ENCODE measurements at places on chromosomes 13 and 19.
A peak's percentile ranks its signal among the peaks of the same experiment; 100 is the strongest.

DNA sequence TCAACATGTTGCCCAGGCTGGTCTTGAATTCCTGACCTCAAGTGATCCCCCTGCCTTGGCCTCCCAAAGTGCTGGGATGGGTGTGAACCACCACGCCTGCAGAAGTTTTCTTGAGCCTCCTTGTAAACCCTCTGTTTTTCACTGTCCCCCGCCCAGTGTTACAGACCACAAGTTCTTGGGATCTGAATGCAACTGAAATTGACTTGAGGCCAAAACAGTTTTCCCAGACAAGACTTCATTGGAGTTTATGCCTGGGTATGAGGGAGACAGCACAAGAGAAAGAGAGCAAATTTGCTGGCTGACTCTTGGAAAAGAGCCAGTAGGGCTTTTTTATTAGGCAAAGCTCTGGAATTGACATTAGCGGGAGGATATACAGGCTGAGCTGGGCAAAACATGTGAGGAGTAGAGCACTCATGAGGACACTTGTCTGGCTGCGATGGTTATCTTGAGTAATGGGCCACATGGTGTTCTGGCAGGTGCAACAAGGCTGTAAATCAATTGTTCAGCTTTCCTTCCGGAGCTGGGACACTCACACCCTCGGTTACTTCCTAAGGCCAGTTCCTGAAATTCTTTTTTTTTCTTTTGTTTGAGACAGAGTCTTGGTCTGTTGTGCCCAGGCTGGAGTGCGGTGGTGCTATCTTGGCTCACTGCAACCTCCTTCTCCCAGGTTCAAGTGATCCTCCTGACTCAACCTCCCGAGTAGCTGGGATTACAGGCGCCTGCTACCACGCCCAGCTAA is 12.7 kb upstream of the HNRNPL start:
- no peak for DNase-seq

DNA sequence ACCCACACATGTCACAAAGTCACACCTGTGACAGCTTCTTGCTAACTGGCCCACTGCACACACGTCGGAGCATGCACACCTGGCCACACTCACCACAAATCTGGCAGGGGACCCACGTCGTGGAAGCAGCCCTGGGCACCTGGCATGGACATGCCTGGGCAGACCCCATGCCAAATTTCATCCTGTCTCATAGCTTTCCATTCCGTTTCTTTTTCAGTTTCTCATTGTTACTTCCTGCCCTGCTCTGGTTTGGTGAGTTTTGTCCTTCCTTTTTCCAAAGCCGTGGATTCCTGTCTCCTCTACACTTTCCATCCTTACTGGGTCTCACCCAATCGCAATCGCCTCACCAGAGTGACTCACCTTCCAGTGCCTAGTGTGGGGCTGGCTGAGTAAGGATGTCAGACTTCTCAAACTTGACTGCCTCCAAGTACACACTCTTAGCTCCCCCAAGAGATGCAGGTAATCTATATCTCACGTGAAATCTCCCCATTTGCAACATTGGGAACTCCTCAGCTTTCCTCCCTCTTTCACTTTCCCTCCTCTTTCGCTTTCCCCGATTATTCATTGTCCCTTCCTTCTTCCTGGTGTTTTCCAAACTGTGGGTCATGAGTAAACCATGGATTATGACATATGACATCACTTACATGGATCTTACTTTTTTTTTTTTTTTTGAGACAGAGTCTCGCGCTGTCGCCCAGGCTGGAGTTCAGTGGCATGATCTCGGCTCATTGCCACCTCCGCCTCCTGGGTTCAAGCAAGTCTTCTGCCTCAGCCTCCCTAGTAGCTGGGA is 1.6 kb upstream of the BBC3 start:
- peak; percentile 67 for DNase-seq

GRCh38 chr19:54947381-54947780 is at the start of gene NLRP7:
TSS of gene NLRP7 (minus strand) at chr19:54947530.
- DNase-seq, result no peak

GRCh38 chr19:34265221-34265650 is 10.9 kb downstream of the GARRE1 start:
- DNase-seq, result no peak

GRCh38 chr13:29355029-29355428 is 240.5 kb downstream of the SLC7A1 start:
- DNase-seq, result no peak

- DNase-seq, result no peak
Measured at GRCh38 chr19:17522988-17523872, 11.8 kb downstream of the PGLS start.

DNA sequence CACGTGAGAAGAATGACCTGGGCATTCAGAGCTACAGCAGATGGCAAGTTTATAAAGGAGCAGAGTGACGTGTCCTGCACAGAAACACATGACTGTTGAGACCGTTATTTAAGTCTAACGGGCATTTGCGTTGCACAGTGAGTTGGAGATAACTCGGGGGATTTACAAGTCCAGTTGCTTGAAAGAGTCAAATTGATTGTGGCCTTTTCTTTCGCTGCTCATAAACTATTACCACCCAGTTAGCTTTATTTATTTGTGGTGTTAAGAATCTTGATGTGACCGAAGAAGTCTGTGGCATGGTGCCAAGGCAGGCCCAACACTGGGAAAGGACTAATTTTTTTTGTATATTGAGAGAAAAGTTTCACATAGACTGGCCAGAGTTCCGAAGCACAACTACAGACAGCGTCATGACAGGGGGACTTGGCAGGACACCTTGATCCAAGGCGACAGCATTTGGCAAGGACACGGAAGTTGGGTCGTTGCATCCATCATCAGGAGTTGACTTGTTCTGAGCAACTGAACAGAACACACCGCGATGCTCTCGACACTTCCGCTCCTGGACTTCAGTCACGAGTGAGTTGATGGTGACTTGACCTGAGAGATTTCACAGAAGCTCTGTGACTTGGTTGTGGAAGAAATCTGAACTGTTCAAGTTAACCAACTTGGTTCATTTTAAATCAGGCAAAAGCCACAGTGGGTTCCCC is 11.9 kb upstream of the PTOV1 start:
- DNase-seq, result no peak

- DNase-seq, result no peak
Measured at GRCh38 chr19:1412995-1413800, 5.8 kb downstream of the DAZAP1 start.

GRCh38 chr13:110921695-110922094 is 6.8 kb upstream of the ANKRD10 start:
- DNase-seq, result no peak

DNA sequence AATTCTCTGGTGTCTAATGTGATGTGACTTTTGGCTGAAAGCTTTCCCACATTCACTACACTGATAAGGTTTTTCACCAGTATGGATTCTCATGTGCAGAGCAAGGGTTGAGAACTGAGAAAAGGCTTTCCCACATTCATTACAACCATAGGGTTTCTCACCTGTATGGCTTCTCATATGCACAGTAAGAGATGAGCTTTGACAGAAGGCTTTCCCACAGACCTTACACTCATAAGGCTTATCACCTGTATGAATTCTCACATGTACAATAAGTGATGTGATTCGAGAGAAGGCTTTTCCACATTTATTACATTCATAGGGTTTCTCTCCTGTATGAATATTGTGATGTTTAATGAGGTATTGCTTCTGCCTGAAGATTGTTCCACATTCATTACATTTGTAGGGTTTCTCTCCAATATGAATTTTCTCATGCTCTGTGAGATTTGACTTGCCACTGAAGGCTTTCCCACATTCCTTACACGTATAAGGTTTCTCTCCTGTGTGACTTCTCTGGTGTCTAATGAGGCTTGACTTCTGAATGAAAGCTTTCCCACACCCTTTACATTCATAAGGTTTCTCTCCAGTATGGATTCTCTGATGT is 14.0 kb downstream of the ZNF260 start:
- DNase-seq, result no peak

DNA sequence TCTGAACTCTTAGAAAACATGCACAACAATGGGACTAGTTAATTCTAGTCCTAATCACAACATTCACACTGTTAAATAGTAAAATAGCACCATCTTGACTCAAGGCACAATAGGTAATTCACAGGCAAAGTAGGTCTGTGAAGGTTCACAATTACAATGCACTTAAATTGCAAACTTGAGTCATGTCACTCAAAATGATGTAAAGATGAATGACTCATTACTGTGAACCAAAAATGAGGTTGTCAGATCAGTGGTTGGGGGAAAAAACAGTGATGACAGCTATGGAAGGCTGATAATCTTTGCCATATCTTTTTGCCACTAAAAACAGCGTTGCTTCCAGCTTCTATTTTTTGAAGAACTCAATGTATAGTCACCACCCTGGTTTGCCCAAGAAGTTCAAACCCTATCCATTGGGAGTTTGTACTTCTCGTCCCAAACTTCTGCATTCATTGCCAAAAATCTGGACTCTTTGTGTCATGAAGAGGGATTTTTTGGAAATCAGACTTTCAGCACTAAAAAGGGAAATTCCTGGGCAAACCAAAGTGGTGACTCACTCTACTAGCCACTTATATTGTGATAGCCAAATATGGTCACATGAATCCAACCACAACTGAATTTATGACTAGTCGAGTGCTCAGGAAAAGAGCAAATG is 200.9 kb upstream of the TMTC4 start:
- peak; percentile 35 for DNase-seq

- DNase-seq, result no peak
Measured at GRCh38 chr13:38647312-38647711, 39.6 kb upstream of the FREM2 start.

GRCh38 chr13:37753776-37754175 is 115.8 kb downstream of the TRPC4 start:
- no peak for DNase-seq

GRCh38 chr19:3055741-3056416 is 6.4 kb downstream of the TLE5 start:
- DNase-seq, result peak; percentile 87

DNA sequence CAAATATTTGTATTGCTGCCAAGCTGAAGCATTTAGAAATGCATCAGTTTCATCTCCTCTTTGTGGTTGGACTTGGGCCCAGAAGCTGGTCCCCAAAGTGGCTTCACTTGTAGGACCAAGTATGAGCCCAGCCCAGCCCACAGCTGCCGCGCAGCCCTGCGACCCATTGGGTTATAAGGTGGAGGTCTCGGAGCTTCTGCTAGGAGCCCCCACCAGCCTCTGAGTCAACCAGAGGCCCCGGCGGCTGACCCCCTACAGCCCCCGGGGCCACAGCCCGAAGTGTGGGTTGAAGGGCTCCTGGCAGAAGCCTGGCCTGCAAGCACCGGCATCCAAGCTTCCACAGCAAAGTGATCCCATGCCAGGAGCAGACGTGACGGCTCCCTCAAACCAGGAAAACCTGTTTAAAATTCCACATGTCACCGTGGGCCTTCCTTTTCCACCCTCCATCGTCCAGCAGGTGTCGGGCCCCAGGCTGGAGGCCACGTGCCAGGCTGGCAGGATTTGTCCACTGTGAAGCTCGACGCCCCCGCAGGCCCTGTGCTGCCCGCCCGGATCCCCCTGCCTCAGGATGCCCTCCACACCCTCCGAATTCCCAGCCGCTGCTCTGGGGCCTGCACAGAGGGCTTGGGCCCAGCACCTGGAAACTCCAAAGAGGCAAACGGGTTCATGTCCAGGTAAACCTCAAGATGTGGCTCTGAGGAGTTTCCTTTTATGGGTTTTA is 54.7 kb downstream of the C13orf46 start:
- DNase-seq, result no peak

DNA sequence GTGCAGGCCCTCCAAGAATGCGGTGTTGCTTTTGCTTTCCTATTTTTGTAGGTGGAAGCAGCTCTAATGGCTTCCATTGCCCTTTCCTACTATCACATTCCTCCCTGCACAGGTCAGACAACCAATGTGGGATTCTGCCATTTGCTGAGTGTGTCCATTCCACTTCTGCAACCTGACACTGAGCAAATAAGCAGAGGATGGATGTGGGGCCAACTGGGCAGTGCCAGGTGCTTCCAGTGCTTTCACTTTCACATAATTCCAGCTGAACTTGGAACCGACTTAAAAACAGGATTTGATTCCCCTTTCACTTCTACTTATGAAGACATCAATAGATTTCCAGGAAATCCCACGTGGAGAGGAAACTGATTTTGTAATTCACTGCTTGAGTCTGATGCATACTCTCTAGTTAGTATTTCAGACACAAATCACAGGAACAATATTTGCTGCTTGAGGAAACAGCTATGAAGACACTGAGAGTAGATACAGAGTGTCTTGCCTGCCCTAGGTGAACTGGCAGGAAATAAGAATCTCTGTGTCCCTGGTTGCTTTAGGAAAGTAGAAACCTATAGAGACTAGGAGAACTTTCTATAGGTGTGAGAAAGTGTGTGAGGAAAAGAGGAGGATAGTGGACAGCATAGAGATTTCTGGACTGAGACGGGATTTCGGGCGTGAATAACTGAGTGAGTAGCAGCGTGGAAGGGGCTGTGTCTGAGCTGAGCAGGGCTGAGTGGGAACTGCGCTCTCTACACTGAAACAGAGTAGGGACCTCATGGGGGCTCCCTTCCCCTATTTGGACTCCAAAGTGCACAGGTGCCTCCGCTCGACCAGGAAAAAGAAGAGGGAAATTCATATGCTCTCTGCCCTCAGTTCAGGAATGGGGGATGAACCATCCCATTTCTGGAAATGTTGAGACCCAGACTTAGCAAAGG is 22.5 kb downstream of the LGALS16 start:
- DNase-seq, result no peak

- DNase-seq, result no peak
Measured at GRCh38 chr13:66623129-66623820, 606.9 kb downstream of the PCDH9 start.

DNA sequence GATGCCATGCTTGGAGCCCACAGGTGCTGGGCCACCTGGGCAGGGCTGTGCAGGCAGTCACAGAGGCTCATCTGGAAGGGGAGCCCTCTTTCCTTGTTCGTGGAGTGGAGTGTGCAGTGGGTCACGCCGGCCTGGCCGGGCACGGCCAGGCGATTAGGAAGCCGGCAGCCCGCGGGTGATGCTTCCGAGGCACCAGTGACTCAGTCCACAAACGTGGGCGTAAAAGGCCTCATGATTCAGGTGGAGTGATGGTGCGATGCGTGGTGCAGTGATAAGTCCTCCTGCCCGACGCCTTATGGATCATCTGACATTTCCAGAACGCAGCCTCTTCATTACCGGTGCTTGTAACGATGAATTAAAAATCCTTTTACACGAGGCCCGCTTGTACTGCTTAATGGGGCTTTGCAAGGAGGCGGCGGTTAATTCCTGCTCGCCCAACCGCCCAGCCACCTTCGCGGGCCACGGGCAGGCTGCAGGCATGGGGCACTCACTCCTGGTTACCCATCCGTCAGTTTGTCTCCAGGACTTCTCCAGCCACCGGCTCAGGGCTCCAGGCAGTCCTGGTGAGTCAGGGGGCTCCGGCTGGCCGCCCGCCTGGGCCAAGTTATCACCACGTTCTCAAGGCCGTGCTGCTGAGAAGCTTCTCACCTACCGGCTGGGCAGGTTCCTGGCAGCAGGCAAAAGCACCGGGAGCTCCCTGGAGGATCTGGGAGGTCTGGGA is 172.4 kb downstream of the KDM4B start:
- no peak for DNase-seq

GRCh38 chr13:100722517-100722916 is 47.9 kb upstream of the TMTC4 start:
- no peak for DNase-seq

GRCh38 chr13:69600811-69601210 is 506.8 kb upstream of the ATXN8OS start:
- no peak for DNase-seq

GRCh38 chr13:109130093-109130835 is 500.9 kb downstream of the MYO16 start:
- no peak for DNase-seq
